ENCODE measurements at places on chromosomes 1 and 21.

- DNase-seq, result no peak
Observed at GRCh38 chr1:227429447-227430359, 111.4 kb upstream of the CDC42BPA start.

GRCh38 chr21:21547368-21547953 lies 549.3 kb downstream of the NCAM2 start:
- DNase-seq, result no peak

- DNase-seq, result no peak
Observed at GRCh38 chr21:25428537-25428936, 178.7 kb downstream of the MRPL39 start.

GRCh38 chr1:30704765-30705509 lies 18.4 kb downstream of the MATN1 start:
- DNase-seq, result no peak

DNA sequence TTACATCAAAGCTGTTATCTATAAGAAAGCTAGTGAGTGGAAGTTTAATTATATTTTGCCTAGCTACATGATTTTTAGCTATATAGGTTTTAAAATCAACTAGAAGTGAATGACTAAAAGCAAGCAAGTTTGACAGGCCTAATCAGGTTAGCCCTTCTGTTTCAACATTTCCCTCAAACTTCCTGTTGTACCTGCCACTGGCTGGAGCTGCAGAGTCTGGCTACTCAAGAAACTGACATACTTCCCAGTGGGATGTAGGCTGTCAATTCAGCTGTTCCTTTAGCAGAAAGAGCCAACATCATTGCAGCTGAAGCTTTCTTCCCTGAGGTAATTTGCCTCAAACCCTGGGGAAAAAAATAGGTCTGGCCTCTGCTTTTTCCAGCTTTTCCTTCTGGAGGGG lies 87.1 kb upstream of the TNR start:
- no peak for DNase-seq

- no peak for DNase-seq
Observed at GRCh38 chr1:168665975-168666374, 63.0 kb downstream of the DPT start.

- no peak for DNase-seq
Observed at GRCh38 chr1:184889902-184890301, 84.4 kb downstream of the NIBAN1 start.

- peak; percentile 45 for DNase-seq
Observed at GRCh38 chr1:154352581-154353459, 27.5 kb downstream of the ATP8B2 start.

DNA sequence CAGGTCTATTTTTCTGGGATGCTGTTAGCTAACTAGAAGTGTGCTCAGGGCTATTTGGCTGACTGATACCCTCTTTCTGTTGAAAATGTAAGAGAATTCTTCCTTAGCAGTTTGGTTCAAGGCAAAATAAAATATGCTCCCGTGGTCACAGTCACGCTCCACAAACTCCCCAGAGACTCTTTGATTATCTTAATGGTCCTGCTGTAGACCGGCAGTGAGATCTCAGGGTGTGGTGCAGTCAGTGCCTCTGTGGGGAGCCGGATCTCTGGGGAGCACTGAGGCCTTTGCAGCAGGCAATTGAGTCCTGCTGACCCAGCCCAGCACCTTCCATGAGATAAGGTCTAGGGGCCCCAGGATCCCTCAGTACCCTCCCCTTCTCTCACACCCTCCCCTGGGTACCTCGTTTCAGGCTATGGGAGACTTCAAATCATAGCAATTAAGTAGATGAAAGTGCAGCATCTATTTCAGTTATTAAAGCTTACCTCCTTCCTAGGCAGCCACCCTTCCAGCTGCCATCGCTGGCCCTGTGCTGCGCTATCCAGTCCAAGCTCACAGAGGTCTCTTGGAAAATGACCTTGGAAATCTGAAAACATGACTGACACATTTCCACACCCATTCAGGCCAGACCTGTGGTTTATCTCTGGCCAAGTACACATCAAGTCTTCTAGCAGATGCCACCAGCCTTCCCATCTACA lies 98.1 kb downstream of the SEC16B start:
- no peak for DNase-seq

GRCh38 chr21:42313501-42313969 lies 1.7 kb downstream of the TFF3 start:
- DNase-seq, result peak; percentile 22

GRCh38 chr1:172756024-172756423 lies 97.1 kb downstream of the FASLG start:
- no peak for DNase-seq

GRCh38 chr1:84298684-84299535 lies 2.6 kb upstream of the SAMD13 start:
- DNase-seq, result peak; percentile 30

- DNase-seq, result no peak
Observed at GRCh38 chr1:82319546-82319945, 518.8 kb downstream of the ADGRL2 start.

GRCh38 chr1:46065405-46065804 lies 67.0 kb downstream of the PIK3R3 start:
- DNase-seq, result no peak

GRCh38 chr1:202145068-202145743 lies 669 bp upstream of the ARL8A start:
- DNase-seq, result peak; percentile 55

DNA sequence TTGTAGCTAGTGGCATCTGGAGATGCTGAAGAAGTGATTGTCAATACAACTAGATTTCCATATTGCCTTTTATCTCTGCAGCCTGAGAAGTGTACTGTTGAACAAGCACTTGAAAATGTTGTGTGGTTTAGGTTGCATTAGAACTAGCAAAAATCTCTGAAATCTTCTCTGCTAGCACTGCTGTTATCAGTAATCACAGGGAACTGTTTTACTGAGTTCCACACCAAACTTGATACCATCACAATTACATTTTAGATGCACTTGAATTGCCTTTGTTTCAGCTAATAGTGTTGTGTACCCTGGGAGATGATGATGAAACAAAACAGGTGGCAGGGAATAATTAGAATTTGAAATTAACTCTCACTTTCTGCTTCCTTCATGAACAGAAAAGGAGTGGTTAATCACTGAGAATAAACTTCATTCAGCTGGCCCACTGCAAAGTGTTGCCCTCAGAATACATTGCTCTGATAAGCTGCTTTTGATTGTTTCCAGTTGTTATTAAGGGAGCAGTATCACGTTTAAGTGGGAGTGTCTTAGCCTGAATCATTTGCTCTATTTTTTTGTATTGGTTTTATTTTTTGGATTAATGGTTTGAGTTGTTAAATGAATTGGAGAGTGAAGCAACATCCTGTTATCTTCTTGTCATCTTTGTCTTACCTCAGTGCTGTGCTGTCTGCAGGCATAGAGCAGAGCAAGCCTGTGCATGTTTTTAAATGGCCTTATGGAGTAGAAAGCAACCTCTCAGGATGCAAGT lies 13.0 kb downstream of the FAM20B start:
- DNase-seq, result no peak

DNA sequence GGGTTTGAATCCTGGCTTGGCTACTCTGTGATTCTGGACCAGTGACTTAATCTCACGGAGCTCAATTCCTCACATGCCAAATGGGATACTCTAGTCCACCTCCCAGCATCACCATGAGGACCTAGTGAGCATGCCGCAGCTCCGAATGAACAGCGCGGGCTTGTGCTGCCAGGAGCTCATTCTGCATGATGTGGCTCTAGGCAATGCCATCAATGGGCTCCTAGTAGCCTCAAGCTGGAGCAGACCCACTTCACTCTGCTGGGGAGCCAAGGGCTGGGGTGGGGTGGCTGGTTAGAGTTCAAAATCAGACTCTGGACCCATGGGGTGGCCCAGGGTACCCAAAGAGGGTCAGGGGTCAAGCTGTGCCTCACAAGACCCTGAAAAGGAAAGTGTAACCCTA lies 41.5 kb downstream of the CDK18 start:
- DNase-seq, result no peak

GRCh38 chr1:231666220-231666936 lies 39.8 kb downstream of the DISC1 start:
- DNase-seq, result no peak

GRCh38 chr1:209356976-209357377 lies 226.5 kb upstream of the CAMK1G start:
- DNase-seq, result no peak

DNA sequence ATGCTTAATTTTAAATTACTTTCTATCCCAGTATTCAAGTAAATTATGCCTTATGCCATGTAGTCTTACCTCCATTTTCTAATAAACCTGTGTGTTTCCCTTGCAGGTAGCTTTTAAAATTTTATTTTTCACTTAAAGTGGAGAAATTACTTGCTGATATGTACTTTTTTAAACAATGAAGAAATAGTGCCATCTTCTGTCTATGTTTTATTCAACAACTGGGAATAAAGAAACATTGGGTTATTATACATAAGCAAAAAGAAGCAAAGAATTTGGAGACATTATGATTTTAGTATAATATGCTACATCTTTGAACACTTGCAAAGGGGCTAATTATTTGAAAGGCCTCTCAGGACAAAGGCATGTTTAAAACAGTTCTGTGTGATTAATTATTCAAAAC lies 1912.9 kb downstream of the MRPL39 start:
- DNase-seq, result no peak

- DNase-seq, result no peak
Observed at GRCh38 chr1:170010443-170010842, 64.1 kb downstream of the KIFAP3 start.

GRCh38 chr1:246283771-246284410 lies 223.2 kb downstream of the SMYD3 start:
- DNase-seq, result no peak

DNA sequence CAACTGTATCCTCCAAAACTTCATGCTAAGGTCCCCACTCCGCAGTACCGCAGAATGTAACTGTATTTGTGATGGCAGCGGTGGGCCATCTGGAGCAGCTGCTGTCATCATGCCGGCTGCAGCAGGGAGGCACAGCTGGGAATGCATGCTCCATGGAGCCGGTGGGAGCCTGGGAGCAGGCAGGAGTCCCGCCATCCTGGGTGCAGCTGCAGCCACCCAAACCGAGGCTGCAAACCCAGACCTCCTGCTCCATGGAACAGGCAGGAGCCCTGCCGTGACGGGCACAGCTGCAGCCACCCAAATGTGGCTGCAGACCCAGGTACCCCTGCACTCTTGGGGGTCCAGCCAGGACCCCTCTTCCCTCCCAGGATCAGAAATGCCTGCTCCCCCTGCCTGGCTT lies 80.3 kb downstream of the SCMH1 start:
- no peak for DNase-seq

- DNase-seq, result no peak
Observed at GRCh38 chr1:204564835-204565234, 48.6 kb downstream of the MDM4 start.

DNA sequence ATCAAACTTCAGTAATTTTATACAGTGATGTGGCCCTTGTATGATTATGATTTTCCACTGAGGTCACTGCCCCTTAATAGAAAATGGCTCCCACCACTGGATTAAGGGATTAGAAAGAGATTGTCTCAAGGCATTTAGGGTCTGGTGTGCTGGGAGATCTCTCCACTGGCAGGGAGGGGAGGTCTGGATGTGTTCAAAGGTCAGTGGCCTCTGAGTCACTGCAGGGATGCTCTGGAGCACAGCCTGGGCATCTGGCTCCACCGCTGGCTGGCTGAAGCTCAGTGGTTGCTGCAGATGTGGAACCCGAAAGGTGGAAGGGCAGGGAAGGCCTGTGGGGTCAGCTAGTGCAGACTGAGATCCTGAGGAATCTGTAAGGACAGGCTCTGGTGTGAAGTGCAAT lies 18.3 kb upstream of the CHI3L1 start:
- DNase-seq, result no peak

DNA sequence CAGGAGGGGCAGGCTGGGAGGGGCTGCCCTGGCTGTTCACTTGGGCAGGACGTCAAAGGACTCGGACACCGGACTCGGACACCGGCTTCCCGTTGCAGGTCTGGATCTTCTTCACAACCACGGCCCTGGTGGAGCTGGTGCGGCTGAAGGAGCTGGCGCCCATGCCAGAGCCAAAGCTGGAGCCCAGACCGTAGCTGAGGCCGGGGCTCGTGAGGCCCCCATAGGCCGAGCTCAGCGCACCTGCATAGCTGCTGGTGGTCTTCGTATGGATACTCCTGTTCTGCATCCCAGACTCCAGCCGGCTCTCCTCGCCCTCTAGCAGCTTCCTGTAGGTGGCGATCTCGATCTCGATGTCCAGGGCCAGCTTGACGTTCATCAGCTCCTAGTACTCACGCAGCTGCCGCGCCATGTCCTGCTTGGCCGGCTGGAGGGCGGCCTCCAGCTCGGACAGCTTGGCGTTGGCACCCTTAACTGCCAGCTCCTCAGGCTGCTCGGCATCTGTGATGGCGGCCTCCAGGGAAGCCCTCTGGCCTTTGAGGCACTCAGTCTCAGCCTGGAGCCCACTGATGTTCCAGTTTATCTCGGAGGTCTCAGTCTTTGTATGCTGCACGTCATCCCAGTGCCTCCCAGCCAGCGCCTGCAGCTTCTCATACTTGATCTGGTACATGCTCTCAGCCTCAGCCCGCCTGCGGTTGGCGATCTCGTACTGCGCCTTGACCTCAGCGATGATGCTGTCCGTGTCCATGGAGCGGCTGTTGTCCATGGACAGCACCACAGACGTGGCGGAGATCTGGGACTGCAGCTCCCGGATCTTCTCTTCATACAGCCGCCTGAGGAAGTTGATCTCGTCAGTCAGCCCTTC lies 15.1 kb upstream of the KLF17 start:
- DNase-seq, result no peak

- no peak for DNase-seq
Observed at GRCh38 chr1:24770881-24771280, 25.6 kb downstream of the CLIC4 start.

- peak; percentile 54 for DNase-seq
Observed at GRCh38 chr1:63322114-63322943, at the start of gene FOXD3. Gene FOXD3 (plus strand): TSS chr1:63322567. CDS start chr1:63323059, 492 bp downstream.

DNA sequence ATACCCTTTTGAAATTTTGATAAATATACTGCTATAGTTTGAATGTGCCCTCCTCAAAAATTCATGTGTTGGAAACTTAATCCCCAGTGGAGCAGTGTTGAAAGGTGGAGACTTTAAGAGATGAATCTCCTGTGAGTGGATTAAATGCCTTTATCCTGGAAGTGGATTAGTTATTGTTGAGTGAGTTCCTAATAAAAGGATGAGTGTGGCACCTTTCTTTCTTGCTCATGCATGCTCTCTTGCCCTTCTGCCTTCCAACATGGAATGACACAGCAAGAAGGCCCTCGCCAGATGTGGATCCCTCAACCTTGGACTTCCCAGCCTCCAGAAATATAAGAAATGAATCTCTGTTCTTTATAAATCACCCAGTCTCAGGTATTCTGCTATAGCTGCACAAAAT lies 51.8 kb downstream of the CD160 start:
- no peak for DNase-seq

DNA sequence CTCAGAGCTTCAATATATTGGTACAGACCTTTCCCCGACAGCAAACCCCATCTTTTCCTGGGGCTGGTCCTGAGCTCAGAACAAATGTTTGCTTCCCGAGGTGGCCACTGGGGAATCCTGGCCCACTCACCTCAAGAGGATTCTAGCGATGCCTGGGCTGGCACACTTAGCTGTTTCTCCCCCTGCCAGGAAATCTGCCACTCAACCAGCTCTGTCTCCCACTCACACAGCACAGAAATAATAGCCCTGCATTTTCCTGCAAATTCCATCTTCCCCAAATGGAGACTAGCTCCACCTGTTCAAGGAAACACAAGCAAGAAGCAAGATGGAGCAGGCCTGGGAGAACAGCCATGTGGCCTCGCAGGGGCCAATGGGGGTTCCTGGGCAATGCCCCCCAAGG lies 21.1 kb downstream of the KCNN3 start:
- no peak for DNase-seq

- no peak for DNase-seq
Observed at GRCh38 chr1:150513351-150513791, 2.2 kb upstream of the FALEC start.

Measured in activated CD4-positive, CD25-positive, alpha-beta regulatory T cell treated with anti-CD3 and anti-CD28 coated beads, Interleukin-2, amount 50 U/mL, for 72 hours (primary cell).